NCI-H1436 (cell line): ENCODE measurements at places on chromosomes 1 and 21.

DNA sequence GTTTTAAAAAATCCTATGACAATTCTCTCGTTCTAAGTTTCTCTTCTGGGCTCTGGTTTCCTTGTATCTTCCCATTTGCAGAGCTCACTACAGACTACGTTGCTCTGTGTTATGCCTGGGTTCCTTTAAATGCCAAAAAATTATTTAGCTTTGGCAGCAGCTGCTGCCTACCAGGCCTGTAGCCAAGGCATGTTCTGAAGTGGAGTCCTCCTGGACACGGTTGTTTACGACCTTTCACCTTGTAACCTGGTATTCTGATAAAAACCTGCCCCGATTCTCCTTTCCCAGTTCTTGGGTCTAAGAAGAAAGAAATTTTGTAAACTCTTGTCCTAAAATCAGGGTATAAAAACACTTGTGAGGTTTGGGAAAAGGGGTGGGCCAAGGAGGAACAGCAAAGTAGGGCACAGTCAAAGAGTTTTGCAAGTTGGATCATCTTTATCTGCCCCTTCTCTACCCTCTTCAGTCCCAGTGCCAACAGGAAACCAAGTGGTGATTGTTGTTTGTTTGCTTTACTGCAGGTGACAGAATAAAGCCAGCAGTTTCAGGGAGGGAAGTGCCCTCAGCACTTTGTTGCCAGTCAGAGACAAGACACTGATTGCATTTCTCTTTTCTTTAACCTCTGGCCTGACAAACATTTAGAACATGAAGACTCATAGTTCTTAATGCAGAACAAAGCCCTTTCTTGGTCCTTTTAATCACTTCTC is 3.1 kb upstream of the TXNIP start:
- DNase-seq = peak; percentile 10

- DNase-seq = no peak
Observed at GRCh38 chr1:214974002-214974401, 108.5 kb upstream of the KCNK2 start.

- peak; percentile 85 for DNase-seq
Observed at GRCh38 chr1:42958488-42959319, at the start of gene SLC2A1. Gene SLC2A1 (minus strand): TSS chr1:42958868. CDS start chr1:42958651, 217 bp downstream.

- DNase-seq = no peak
Observed at GRCh38 chr1:116365353-116365780, 7.7 kb upstream of the ATP1A1 start.

GRCh38 chr1:68431076-68431475 is 18.7 kb downstream of the RPE65 start:
- no peak for DNase-seq

DNA sequence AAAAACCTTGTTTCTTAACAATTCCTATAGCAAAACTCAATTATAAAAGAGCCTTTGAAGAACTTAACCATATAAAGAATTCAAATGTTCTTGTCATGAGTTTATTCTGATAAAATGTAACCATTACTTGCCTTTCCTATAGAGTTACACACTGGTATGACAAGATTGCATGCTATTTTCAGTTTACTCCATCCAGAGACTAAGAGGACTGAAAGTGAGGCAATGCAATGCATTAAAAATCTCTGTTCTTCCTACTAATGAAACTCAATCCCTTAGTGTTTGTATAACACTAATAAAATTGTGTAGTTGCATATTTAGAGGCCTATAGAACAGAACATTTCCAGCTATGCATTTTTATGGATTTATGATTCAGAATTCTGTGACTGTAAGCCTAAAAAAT is 88.1 kb downstream of the COP1 start:
- DNase-seq = no peak

GRCh38 chr21:16194095-16194787 is 464.5 kb downstream of the USP25 start:
- no peak for DNase-seq

- DNase-seq = no peak
Observed at GRCh38 chr1:159548126-159548525, 12.3 kb upstream of the OR10J5 start.

DNA sequence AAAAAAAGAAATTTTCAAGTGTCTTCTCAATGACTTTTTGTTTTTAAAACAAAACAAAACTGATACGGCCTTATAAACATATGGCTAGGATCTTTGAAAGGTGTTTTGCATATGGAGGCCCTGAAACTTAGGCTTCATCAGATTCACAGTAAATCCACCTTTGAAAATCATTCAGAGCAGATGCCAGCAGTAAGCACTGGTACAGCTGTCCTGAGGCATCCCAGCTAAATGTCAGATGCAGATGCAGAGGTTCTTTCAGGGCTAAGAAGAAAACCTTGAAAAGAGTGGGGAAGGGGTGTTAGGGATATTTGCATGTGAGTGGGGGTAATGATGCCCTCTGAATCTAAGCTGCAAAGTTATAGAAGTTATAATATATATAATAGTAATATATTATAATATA is 56.2 kb upstream of the GNG12 start:
- DNase-seq = no peak
